ENCODE measurements at places on chromosomes 5 and 9.

GRCh38 chr9:209143-209758, 5.4 kb upstream of the DOCK8 start:
- DNase-seq = no peak

- DNase-seq = no peak
These were observed 49.4 kb upstream of the GRIN3A start for GRCh38 chr9:101787891-101788290.

GRCh38 chr5:131952301-131952857, 6.9 kb upstream of the MEIKIN start:
- no peak for DNase-seq

DNA sequence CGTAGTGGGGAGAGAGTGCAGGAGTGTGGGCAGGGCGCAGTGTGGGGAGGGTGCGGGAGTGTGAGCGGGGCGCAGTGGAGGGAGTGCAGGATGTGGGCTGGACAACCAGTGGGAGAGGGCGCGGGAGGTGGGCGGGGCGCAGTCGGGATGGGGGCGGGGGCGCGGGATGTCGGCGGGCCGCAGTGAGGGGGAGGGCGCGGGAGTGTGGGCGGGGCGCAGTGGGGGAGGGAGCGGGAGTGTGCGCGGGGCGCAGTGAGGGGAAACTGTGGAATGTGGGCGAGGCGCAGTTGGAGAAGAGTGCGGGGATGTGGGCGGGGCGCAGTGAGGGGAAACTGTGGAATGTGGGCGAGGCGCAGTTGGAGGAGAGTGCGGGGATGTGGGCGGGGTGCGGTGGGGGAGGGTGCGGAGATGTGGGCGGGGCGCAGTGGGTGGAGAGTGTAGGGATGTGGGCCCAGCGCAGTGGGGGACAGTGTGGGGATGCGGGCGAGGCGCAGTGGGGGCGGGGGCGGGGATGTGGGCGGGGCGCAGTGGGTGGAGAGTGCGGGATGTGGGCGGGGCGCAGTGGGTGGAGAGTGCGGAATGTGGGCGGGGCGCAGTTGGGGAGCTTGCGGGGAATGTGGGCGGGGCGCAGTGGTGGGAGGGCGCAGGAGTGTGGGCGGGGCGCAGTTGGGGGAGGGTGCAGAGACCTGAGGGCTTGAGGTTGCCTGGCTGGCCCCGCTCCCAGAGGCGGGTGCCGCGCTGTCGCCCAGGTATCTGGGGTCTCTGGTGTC, at the start of gene NXNL2:
Gene NXNL2, plus strand, starts transcription at position 723 of the 770 bp plus-strand sequence. CDS start 257 bp downstream, outside the sequence.
- no peak for DNase-seq

GRCh38 chr9:107033966-107034365, 171.0 kb downstream of the ZNF462 start:
- no peak for DNase-seq

DNA sequence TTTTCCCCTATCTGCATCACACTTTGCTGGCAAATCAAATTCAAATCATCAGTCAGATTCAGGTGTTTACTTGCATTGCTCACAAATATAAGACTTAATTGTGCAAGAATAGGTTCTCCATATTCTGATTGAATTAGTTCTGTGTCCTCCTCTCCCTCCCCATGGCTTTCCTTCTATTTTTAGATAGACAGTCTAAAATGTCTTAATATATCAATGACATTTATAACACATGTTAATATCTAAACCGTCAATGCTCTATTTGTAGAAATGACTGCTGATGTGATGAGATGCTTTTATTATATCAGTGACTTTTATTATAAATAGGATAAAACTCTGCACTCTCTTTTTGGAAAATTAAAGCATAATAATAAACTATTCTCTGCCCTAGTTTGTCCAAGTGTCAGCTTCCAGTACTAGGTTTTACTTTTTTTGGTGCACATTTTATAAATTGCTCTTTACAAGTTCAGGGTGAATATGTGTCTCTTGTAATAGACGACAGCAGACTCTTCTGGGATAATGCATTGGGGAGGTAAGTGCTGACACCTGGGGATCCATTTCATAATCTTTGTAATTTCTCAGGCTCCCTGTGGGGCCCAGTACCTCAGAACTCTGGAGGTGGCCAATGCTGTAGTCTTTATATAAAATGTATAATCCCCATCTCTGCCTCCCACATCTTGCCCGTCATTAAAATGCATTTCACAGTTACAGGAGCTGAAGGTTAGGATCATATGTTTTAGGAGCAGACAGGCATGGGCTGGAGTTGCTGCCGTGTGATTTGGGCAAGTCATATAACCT, 321.5 kb downstream of the BRINP1 start:
- no peak for DNase-seq

Data from stimulated activated naive B cell treated with anti-CD40 and anti-IgM and Interleukin-4, amounts not matched to agents 10 μg/mL and 1 μg/mL and 100 μg/mL, for 72 hours (primary cell).